ENCODE measurements at places on chromosomes 6 and 20.
A peak's percentile ranks its signal among the peaks of the same experiment; 100 is the strongest.

GRCh38 chr6:152981989-152982903 is 595 bp downstream of the FBXO5 start:
- peaks cover 10% of the 10 kb centered on the region for H3K4me1 ChIP-seq
- no peaks in the 10 kb centered on the region for H3K27me3 ChIP-seq
- peaks cover 3% of the 10 kb centered on the region for H3K36me3 ChIP-seq
- DNase-seq = no peak
- peak overlapping the region; percentile 94 for H3K4me3 ChIP-seq

DNA sequence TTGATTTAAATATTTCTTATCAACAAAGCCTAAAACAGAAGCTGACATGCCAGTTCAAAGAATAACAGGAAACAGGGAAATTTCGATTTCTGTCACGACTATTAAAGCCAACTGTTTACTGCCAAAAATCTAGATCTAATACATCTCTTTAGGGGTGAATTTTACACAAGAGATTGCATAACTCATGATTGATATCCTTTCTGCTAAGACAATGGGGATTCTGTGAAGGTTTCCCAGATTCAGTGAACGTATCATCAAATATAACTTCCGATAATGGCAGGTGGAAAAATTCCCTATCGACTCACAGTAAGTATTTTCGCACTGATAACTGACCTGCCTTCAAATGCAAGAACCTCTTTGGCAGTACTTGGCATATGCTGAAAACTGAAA is 42.9 kb downstream of the NHSL1 start:
- no peak overlapping the region for H3K27ac ChIP-seq
- DNase-seq = no peak
- no peaks in the 10 kb centered on the region for H3K27me3 ChIP-seq
- peaks cover 12% of the 10 kb centered on the region for H3K4me1 ChIP-seq
- peaks cover 3% of the 10 kb centered on the region for H3K36me3 ChIP-seq

GRCh38 chr6:143299253-143300166 is 151.0 kb downstream of the ADAT2 start:
- H3K4me3 ChIP-seq = no peak overlapping the region
- no peaks in the 10 kb centered on the region for H3K27me3 ChIP-seq
- H3K36me3 ChIP-seq = no peaks in the 10 kb centered on the region
- DNase-seq = no peak
- H3K27ac ChIP-seq = no peak overlapping the region

- H3K4me3 ChIP-seq = no peak overlapping the region
- H3K27ac ChIP-seq = no peak overlapping the region
Observed at GRCh38 chr20:62678553-62678952, 30.1 kb upstream of the NTSR1 start.

GRCh38 chr6:19547507-19547906 is 289.7 kb upstream of the ID4 start:
- H3K27me3 ChIP-seq = no peaks in the 10 kb centered on the region
- no peaks in the 10 kb centered on the region for H3K36me3 ChIP-seq
- H3K27ac ChIP-seq = no peak overlapping the region
- no peaks in the 10 kb centered on the region for H3K4me1 ChIP-seq
- no peak for DNase-seq

DNA sequence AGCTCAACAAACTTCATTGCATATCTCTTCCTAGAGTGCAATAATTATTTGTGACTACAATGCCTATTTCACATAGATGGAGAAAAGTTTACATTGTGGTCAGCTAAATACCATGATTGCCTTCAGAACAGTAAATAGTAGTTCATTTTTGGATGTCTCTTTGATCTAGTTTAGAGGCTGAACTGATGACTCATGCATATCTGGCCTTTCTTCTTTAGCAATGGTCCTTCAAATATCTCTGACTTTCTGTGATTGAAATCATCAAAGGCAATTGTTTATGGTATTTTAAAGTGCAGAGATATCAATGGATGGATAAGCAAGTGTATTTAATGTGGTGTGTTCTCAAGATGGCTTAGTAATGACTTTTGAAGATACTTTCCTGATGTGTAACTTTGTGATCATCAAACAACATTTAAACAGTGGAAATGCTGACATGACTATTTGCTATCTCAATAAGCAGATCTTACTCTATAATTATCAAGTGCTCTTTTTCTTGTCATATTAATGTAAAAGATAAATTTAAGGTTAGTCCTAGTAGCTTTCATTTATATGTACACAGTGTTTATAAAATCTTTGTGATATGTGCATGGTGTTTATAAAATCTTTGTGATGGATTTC is 523.7 kb upstream of the SLC35B3 start:
- DNase-seq = peak; percentile 16
- H3K4me1 ChIP-seq = no peaks in the 10 kb centered on the region
- H3K27me3 ChIP-seq = no peaks in the 10 kb centered on the region
- no peak overlapping the region for H3K27ac ChIP-seq
- H3K36me3 ChIP-seq = no peaks in the 10 kb centered on the region
- no peak overlapping the region for H3K4me3 ChIP-seq

GRCh38 chr20:48350313-48350988 is 477.3 kb downstream of the PREX1 start:
- no peaks in the 10 kb centered on the region for H3K36me3 ChIP-seq
- no peak overlapping the region for H3K4me3 ChIP-seq
- H3K27me3 ChIP-seq = peaks cover 12% of the 10 kb centered on the region
- H3K27ac ChIP-seq = no peak overlapping the region
- DNase-seq = no peak
- H3K4me1 ChIP-seq = no peaks in the 10 kb centered on the region

- H3K4me1 ChIP-seq = peaks cover 65% of the 10 kb centered on the region
- no peak for DNase-seq
- H3K4me3 ChIP-seq = no peak overlapping the region
- peak overlapping the region; percentile 7 for H3K27ac ChIP-seq
Observed at GRCh38 chr6:52536424-52536916, 40.4 kb downstream of the TRAM2 start.

GRCh38 chr6:7914991-7915789 is 4.6 kb upstream of the TXNDC5 start:
- no peaks in the 10 kb centered on the region for H3K36me3 ChIP-seq
- no peak overlapping the region for H3K4me3 ChIP-seq
- DNase-seq = peak; percentile 14
- no peak overlapping the region for H3K27ac ChIP-seq

DNA sequence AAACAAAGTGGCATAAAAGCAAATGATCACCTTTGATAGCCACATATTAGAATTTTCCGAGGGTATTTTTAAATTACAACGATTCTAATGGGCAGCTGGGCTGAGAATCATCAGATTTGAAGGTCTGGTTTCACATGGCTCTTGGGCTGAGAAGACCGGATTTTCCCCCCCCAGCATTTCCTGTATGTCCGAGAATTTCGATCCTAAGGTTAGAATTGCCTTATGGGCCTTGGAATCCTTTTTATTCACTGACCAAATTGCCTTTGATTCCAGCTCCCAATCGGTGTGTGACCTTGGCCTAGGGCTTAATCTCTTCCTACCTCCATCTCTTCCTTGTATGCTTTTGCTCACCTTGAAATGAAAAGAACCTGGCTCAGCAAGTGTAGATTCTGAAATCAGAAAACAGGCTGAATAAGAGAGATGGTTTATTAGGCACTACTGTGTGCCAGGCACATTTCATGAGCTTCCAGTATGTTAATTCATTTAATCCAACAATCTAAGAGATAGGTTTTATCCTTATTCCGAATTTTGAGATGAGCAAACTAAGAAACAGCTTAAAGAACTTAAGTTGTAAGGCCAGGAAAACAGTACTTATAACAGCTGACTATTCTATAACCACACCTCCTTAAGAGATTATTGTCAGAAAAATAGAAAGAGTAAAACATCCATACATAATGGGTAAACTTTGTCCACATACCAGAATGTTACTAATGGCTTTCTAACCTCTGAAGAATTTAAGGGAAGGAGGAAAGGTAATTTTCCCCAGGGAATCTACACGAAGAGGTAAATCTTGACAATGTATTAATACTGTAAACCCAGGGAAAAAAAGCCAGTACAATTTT is 39.4 kb downstream of the HFE start:
- peak overlapping the region; percentile 87 for H3K4me3 ChIP-seq
- no peaks in the 10 kb centered on the region for H3K27me3 ChIP-seq
- DNase-seq = peak; percentile 29
- H3K36me3 ChIP-seq = no peaks in the 10 kb centered on the region

DNA sequence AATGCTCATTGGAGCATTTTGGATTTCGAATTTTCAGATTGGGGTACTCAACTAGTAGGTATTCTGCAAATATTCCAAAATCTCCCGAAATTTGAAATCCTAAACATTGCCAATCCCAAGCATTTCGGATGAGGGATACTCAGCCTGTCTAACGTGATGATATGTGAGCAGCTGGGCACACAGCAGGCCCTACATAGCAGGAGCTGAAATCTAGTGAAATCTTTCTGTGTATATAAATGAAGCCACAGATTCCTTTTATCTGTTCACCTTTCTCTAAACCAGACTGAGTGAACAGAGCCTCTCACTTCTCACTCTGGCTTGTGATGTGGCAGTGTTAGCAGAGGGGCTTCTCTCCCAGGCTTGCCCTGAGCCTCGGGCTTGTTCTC is 17.8 kb downstream of the STX16 start:
- H3K36me3 ChIP-seq = peaks cover 24% of the 10 kb centered on the region
- H3K27ac ChIP-seq = no peak overlapping the region
- H3K4me1 ChIP-seq = no peaks in the 10 kb centered on the region
- no peaks in the 10 kb centered on the region for H3K27me3 ChIP-seq

GRCh38 chr6:33874136-33874760 is 70.4 kb upstream of the MLN start:
- peaks cover 13% of the 10 kb centered on the region for H3K27me3 ChIP-seq
- DNase-seq = no peak
- H3K27ac ChIP-seq = no peak overlapping the region
- H3K36me3 ChIP-seq = no peaks in the 10 kb centered on the region
- no peak overlapping the region for H3K4me3 ChIP-seq
- no peaks in the 10 kb centered on the region for H3K4me1 ChIP-seq

GRCh38 chr6:110567957-110568696 is 91.7 kb upstream of the SLC22A16 start:
- no peaks in the 10 kb centered on the region for H3K27me3 ChIP-seq
- DNase-seq = no peak
- no peak overlapping the region for H3K4me3 ChIP-seq
- no peaks in the 10 kb centered on the region for H3K36me3 ChIP-seq
- H3K4me1 ChIP-seq = no peaks in the 10 kb centered on the region
- no peak overlapping the region for H3K27ac ChIP-seq

- no peaks in the 10 kb centered on the region for H3K36me3 ChIP-seq
- DNase-seq = no peak
- H3K4me1 ChIP-seq = no peaks in the 10 kb centered on the region
- no peaks in the 10 kb centered on the region for H3K27me3 ChIP-seq
- no peak overlapping the region for H3K4me3 ChIP-seq
Observed at GRCh38 chr6:135129136-135129856, 51.8 kb upstream of the MYB start.

GRCh38 chr6:339480-339879 is 47.2 kb downstream of the DUSP22 start:
- no peaks in the 10 kb centered on the region for H3K27me3 ChIP-seq
- DNase-seq = no peak
- H3K27ac ChIP-seq = no peak overlapping the region
- peaks cover 2% of the 10 kb centered on the region for H3K4me1 ChIP-seq

DNA sequence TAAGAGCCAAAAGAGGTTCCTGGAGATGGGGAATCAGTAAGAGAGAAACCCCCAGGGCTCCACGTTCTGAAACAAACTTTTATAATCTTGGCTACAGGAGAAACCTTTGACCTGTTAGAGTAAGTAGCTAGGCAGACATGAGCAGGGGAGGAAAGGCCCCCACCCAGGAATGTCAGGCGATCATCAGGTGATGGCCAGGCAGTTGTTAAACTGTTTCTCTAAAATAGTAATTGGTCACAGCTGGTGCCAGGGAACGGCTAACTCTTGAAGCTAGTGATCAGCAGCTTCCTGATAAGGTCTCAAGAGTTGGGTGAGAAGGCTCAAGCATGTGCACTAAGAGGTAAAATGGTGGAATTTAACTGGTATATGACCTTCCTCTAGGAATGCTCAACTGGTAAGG is 263.8 kb downstream of the HDGFL1 start:
- H3K36me3 ChIP-seq = no peaks in the 10 kb centered on the region
- H3K27ac ChIP-seq = no peak overlapping the region
- H3K4me1 ChIP-seq = peaks cover 6% of the 10 kb centered on the region
- H3K4me3 ChIP-seq = no peak overlapping the region
- no peak for DNase-seq

DNA sequence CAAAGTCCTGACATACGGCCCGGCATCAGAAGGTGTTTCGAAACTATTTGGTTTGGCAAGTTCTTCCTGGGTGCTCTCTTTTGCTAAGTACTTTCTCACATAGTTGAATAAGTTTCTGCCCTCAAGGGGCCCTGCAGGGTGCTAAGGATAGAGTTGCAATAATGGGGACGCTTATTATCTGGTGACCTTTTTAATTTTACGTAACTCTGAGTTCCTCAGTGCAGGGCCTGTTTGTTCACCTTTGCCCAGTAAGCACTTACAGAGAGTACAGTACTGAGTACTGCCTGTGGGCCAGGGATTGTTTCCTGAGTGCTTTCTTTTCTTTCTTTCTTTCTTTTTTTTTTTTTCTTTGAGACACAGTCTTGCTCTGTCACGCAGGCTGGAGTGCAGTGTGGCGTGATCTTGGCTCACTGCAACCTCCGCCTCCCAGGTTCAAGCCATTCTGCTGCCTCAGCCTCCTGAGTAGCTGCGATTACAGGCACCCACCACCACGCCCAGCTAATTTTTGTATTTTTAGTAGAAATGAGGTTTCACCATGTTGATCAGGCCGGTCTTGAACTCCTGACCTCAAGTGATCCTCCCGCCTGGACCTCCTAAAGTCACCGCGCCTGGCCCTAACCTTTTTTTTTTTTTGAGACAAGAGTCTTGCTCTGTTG is 4.5 kb upstream of the PXMP4 start:
- H3K4me1 ChIP-seq = peaks cover 4% of the 10 kb centered on the region
- no peak overlapping the region for H3K4me3 ChIP-seq
- H3K36me3 ChIP-seq = no peaks in the 10 kb centered on the region
- DNase-seq = no peak
- no peak overlapping the region for H3K27ac ChIP-seq

- H3K27ac ChIP-seq = no peak overlapping the region
- peaks cover 11% of the 10 kb centered on the region for H3K4me1 ChIP-seq
- H3K27me3 ChIP-seq = peaks cover 7% of the 10 kb centered on the region
Observed at GRCh38 chr20:57190536-57191264, 75.7 kb downstream of the BMP7 start.

DNA sequence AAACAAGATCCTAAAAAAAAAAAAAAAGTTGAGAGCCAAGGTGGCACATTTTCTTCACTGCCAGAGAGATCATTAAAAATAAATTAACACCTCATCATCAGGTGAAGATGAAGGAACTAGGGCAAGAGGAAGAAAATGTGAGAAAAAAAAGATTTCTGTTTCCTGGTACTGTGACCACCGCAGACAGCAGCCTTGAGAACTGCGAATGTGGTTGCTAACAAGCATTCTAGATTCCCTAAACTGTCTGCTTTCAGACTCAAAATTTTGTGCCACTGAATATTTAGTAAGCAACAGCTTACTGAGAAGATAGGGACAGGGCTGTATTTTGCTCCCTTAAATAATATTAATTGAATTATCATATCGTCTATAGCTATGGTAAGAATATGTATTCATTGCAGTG is 24.1 kb upstream of the MBOAT1 start:
- no peaks in the 10 kb centered on the region for H3K36me3 ChIP-seq
- H3K27ac ChIP-seq = no peak overlapping the region
- H3K27me3 ChIP-seq = no peaks in the 10 kb centered on the region
- H3K4me1 ChIP-seq = no peaks in the 10 kb centered on the region

- no peak overlapping the region for H3K4me3 ChIP-seq
- no peak overlapping the region for H3K27ac ChIP-seq
- peaks cover 37% of the 10 kb centered on the region for H3K27me3 ChIP-seq
- peaks cover 8% of the 10 kb centered on the region for H3K4me1 ChIP-seq
- H3K36me3 ChIP-seq = no peaks in the 10 kb centered on the region
- no peak for DNase-seq
Observed at GRCh38 chr20:46213946-46214823, 94.1 kb downstream of the CDH22 start.

- H3K27ac ChIP-seq = no peak overlapping the region
- no peaks in the 10 kb centered on the region for H3K36me3 ChIP-seq
- no peaks in the 10 kb centered on the region for H3K27me3 ChIP-seq
- no peaks in the 10 kb centered on the region for H3K4me1 ChIP-seq
Observed at GRCh38 chr6:127924440-127924839, 23.6 kb upstream of the THEMIS start.
